Stromal cell of bone marrow (primary cell): ENCODE measurements at places on chromosomes 4 and X.

- DNase-seq = no peak
Measured at GRCh38 chr4:3517731-3518510, 14.3 kb downstream of the LRPAP1 start.

DNA sequence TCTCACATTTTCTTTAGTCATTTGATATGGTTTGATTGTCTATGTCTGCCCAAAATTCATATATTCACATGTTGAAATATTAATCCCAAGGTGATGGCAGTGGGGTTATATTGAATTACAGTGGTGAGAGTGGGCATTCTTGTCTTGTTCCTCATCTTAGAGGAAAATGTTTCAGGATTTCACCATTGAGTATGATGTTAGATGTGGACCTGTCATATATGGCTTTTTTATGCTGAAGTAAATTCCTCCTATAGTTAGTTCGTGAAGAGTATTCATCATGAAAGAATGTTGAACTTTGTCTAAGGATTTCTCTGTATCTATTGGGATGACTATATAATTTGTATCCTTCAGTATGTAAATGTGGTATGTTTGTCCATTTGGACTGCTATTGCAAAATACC, 512.3 kb upstream of the EPHA5 start:
- no peak for DNase-seq

DNA sequence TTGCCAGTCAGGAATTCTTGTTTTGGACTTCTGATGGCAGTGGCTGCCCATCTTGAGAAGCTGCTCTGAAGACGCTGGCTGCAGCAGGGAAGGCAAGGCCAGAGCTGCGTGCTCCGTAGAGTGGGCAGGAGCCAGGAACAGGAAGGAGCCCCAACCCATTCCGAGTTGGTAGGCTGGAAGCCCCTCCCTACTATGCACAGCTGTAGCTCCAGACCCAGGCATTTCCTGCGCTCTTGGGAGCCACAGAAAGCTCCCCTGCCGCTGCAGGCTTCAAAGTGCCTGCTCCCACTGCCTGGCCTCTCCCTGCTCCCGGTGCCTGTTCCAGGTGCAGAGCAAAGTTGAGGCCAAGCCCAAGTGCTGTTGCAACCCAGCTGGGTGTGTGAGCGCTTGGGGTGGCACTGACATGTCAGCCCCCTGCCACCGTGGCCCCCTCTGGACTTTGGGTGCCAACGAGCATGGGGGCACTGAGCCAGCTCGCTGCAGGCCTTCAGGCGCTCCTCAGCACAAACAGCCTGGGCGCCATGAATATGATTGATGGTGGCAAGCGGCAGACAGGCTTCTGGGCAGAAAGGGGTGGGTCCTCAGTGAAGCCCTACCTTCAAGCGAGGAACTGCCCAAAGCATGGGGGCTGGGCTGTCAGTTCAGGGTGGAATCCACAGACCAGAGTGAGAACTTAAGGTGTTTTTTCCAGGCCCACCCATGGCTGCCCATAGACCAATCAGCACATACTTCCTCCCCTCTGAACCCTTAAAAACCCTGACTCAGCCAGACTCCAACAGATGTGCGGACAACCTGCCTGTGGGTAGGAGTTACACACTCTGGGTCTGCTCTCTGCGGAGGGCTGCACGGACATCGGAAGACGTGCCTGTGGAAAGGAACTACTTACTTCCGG, 677.2 kb upstream of the INTU start:
- DNase-seq = no peak

DNA sequence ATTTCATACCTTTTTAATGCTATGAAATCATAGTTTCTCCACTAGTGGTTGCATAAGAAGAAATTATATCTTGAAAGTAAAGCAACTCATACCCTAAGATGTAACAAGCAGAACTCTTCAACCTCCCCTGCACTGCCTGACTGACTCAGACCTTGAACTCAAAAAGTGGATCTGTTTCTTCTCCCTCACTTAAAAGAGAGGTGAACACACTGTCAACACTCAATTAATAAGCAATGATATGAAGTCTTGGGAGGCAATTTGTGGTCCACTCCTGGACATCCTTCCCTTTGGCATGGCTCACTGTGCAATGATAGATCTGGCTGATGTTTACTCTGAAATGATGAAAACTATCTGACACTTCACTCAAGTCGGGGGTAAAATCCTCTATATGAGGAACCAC, 282.0 kb upstream of the DKK2 start:
- DNase-seq = no peak

- DNase-seq = no peak
Measured at GRCh38 chr4:77800483-77801259, 18.5 kb downstream of the CNOT6L start.

- DNase-seq = no peak
Measured at GRCh38 chr4:72893354-72894066, 176.0 kb downstream of the COX18 start.

- DNase-seq = peak; percentile 18
Measured at GRCh38 chr4:70768301-70768948, 46.7 kb downstream of the RUFY3 start.
